ENCODE measurements at places on chromosomes 4 and X.

DNA sequence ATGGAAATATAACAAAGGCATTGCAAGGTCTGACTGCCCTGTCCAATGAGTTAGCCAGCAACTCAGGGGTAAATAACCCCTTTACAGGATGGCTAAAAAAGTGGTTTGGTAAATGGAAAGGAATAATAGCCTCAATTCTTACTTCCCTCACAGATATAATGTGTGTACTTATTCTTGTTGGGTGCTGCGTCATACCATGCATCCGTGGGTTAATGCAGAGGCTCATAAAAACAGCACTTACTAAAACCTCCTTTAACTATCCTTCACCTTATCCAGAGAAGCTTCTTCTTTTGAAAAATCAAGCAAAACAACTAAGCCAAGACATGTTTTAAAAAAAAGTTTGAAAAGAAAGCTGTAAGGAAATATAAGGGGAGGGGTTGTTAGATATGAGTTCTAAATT, 301.0 kb downstream of the PAPSS1 start:
- DNase-seq: no peak

DNA sequence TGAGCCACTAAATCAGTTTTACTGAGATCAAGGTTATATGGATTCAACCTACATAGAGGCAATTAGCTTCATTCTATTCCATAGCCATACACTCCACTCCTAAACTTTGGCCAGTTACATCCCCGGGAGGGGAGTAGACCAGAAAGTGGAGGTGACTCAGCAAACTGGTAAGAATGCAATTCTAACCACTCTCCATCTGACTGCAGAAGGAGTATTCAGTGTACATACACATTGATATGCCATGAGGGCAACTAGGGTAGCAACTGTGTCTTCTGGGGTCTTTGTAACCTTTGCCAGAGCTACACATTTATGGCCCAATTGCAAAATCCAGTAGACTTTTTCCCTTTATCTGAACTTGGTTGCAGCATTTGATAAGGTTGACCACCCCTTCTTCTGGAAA, 7.6 kb downstream of the SLC25A43 start:
- DNase-seq: no peak

- no peak for DNase-seq
Measured at GRCh38 chrX:134649770-134650169, 8.5 kb downstream of the PLAC1 start.

- DNase-seq: no peak
Measured at GRCh38 chrX:100363896-100364295, 46.2 kb downstream of the PCDH19 start.

DNA sequence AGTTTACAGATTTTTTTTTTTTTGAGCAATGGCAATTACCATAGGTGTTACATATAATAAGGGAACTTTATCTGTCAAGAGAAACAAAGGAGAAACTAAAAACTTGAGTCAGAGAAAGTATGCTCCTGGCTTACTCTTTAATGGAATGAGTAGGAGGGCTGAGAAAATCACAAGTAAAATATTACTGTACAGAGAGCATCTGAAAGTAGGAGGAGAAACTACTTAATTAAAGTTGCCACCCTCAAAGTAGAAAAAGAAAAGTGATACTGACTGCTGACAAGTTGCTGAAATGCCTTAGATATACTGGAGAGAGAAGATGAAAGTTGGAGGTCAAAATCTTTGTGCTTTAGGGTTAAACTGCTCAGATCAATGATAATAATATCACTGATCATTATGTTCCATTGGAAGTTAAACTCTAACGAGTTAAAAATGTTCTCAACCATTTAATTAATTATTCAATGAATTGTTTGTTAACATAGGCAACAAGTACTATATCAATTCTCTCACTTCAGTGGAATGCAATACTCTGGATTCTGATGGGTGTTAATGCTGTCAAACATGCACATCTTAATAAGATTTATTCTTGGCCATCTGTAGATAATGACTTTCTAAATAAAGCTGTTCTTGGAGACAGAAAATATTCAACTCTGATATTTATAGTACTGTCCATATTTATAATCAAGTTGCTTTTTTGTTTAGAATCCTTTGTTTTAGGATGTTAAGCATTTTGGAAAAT, 61.2 kb upstream of the CAMK2D start:
- no peak for DNase-seq

DNA sequence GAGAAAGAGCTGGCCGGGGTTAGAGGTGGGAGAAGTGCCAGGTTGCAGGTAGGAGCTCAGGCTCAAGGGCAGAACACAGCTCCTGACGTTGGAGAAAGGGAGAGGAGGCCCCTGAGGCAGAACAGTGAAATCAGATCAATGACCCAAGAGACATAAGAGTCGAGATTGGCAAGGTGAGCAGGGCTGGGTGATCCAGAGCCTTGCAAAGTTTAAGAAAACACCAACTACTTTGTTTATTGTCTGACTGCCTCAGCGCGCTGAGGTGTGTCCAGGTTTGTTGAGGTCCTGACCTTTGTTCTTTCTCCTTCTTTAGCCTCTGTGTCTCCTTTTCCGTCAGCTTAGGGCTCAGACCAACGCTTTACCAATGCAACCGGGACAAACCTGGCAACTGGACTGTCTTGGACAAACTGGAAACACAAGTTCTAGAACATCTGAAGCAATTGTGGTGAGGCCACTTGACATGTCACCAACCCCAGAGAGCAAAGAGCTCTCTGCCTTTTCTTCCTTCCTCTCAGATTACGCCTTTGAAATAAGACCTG, 28.3 kb downstream of the CHRNA9 start:
- no peak for DNase-seq

GRCh38 chr4:26434030-26434639, 56.1 kb downstream of the CCKAR start:
- DNase-seq: no peak

DNA sequence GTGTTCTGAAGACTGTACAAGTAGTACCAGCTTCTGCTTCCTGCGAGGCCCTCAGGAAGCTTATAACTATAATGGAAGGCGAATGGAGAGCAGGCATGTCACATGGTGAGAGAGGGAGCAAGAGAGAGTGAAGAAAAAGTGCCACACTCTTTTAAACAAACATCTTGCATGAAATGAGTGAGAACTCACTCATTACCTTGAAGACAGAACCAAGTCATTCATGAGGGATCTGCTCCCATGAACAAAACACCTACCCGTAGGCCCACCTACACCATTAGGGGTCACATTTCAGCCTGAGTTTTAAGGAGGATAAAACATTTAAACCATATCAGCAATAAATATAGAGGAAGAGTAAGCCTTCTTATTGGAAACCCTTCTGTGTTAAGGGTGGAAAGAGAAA, 19.4 kb downstream of the P2RY10 start:
- no peak for DNase-seq

DNA sequence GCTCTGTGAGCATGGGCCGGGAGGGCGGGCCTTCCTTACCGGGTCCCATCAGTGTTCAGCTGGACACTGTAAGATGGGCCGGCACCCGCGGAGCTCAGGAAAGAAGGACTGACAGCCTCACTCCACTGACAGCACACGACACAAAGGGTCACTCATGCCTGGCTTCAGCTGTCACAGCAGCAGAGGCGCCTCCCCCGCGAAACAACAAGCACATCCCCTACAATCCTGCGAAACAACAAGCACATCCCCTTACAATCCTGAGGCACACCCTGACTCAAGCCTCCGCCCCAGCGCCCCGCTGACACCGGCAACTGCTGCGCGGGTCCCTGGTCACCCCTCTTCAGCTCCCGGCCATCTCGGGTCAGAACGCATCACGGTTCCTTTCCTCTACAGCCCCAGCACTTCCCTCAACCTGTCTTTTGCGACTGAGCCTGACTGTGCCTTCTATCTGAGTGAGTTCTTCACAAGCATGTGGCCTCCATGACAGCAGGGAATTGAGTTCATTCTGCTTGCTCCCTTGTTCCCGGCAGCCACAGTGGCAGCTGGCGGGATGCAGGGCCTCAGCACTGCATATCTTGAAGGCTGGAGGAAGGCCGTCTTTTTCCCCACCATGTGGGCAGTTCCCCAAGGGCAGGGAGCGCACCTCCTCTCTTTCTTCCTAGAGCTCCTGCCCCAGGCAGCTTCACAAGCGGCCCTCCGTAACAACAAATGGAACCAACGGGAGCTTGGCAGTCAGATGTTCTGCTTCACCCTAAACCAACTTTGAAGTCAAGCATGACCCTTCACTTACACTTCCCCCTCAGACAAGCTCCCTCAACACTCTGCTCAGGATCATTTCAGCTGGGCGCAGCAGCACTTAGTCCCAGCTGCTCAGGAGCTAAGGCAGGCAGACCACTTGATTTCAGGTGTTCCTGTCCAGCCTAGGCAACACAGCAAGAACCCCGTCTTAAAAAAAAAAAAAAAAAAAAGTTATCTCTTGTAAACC, 39.6 kb downstream of the SCD5 start:
- no peak for DNase-seq

- DNase-seq: no peak
Measured at GRCh38 chr4:185523862-185524261, 11.4 kb downstream of the PDLIM3 start.

GRCh38 chrX:113297437-113297836, 456.8 kb upstream of the AMOT start:
- no peak for DNase-seq

DNA sequence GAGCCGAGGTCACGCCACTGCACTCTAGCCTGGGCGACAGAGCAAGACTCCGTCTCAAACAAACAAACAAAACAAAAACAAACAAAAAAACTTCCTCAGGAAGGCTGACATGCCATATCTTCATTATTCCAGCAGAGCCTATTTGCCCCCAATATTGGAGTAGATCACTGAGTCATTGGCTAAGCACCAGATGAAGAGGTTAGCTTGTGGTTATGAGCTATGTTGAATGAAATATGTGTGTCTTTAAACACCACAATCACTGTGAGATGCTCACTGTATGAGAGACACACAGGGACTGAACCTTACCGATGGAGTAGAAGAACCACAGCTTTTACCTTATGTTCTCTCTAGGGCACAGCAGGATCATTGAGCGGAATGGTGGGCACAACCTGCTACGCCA, 122.1 kb upstream of the EOLA2 start:
- no peak for DNase-seq

GRCh38 chrX:2478546-2479419, 22.0 kb downstream of the DHRSX start:
- no peak for DNase-seq

DNA sequence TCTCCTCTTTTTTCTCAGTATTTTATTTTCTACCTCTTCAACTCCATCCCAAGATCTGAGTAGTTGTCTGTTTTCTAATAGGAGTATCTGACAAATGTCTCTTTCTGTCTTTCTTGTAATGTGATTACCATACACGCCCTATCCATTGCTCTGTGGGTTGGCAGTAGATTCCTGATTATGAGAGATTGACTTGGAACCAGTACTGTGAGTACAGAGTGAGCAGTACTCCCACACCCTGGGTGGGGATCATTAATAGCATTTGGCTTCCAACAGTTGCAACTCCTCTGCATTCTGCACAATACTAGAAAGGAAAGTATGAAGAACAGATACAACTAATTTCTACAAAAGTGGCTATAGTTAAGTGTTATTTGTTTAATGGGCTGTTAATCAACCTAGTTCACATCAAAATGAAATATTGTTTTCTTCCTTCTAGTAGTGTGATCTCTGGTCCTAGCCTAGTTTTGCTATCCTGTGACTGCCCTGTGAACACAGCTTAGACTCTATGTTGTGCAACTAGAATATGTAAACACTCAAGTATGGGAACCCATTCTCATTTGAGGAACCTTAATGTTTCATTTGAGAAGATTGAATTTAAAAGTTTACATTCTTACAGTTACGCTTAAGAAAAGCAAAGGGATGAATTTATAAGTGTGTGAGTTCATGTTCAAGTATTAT, 112.9 kb downstream of the PTPN13 start:
- DNase-seq: no peak

- DNase-seq: no peak
Measured at GRCh38 chr4:70183168-70183939, 12.2 kb upstream of the ODAM start.

DNA sequence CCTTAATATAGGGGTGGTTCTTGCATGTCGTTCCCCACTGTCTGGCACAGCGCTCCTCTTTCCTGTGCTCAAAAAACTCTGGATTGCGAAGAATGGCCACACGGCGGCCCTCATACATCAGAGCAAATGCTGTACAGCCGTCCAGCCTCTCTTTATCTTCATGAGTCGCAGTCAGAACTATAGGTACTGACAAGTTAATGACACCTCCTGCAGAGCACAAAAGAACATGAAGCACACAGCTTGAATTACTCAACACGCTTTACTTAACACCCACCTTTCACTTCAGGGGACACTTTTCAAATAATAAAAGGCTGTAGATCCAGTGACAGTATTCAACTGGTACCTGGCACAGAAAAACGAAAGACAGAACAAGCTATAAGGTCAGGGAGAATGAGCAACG, 65.3 kb downstream of the PAPSS1 start:
- no peak for DNase-seq

DNA sequence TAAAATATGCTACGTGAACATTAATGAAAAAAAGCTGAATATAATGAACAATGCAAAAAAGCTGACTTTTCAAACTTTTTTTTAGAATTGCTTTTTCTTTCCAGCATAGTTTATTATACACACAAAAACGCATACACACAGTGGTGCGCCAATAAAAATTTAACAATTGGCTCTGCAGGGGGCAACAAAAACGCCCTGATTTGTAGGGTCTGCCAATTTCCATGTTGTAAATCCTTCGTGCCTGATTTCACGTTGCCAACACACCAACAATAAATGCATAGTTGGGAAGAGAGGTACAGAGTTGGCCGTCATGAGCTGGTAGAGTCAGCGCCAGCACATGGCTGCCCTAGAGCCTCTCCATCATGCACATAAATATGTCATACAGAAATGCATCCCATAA, 333.1 kb downstream of the MAPK10 start:
- DNase-seq: no peak

GRCh38 chr4:53905941-53906377, 158.4 kb downstream of the CHIC2 start:
- DNase-seq: no peak

- peak; percentile 60 for DNase-seq
Measured at GRCh38 chrX:9537781-9538180, 72.9 kb downstream of the TBL1X start.

- DNase-seq: no peak
Measured at GRCh38 chrX:135632353-135632752, 81.1 kb upstream of the CT45A1 start.

GRCh38 chr4:162347842-162348213, 184.0 kb upstream of the FSTL5 start:
- no peak for DNase-seq

GRCh38 chr4:77564231-77564630, 41.4 kb upstream of the CXCL13 start:
- DNase-seq: no peak

DNA sequence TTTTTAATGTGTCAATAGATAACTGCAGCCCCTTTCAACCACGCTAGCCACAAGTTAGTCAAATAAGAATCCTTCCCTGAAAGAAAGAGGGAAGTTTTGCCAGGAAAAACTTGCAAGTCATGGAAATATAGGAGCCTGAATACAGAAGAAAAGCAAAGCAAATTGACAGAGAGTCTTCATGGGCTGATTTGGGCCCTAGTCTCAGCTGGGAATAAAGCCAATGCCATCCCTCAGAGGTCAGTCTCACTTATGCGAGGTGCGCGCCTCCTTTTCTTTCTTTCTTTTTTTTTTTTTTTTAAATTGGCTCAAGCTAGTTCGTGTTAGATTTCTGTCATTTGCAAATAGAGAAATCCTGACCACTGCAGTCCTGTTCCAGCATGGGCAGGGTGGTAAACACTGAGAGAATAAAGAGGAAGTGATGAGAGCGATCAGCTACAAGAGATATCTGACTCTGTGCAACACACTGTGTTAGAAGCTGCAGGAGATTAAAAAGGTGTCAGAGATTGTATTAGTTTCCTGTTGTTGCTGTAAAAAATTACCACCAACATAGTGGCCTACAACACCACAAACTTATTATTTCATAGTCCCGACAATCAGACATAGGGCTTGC, 299.7 kb downstream of the LDB2 start:
- no peak for DNase-seq

GRCh38 chr4:1133033-1133432, 19.7 kb upstream of the RNF212 start:
- DNase-seq: no peak
